ENCODE measurements at places on chromosomes 12 and 14.

GRCh38 chr12:127767656-127768055, 499.3 kb upstream of the TMEM132C start:
- no peak for DNase-seq

GRCh38 chr12:89932954-89933353, 224.3 kb upstream of the ATP2B1 start:
- no peak for DNase-seq

- DNase-seq = no peak
These were observed 172.9 kb downstream of the CACNA1C start for GRCh38 chr12:2225696-2226095.

DNA sequence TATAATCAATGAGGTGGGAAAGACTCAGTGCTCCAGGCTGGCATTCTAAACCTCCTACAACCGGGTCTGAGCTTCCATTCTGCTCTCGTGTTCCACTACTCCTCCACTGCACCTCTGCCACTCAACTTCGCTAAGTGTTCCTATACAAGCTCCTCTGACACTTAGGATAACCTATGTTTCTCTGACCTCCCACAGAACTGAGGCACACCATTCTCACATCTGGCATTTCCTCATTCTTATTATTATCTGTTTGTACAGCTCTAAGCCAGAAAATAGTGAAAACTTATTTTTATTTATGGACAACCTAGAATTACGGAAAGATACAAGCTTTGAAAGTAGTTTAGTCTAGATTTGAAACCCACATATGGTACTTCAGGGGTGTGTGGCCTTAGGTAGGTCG, 127.0 kb downstream of the MED13L start:
- no peak for DNase-seq

DNA sequence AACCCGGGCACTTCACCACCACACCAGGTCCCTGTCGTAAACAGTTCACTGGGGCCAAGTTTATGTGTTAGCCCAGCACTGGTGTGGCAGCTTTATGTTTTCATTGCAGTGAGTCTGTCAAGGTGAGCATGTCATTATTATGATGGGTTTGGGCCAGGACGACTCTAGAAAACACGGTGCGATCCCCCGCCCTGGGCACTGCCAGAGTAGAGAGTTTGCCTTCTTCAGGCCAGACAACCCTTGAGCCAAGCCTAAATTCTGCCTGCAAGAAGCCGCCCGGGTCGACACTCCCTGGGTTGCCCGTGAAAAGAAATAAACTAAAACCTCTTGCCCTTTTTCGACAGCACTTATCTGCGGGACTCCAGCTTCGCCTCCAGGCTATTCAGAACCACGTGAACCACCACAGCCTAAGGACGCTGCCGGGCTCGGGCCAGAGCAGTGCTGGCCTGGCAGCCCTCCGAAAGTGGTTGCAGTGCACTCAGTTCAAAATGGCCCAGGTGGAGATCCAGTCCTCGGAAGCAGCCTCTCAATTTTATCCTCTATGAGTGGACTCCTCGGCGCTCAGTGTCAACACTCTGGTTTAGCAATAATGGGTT, 81.8 kb downstream of the PRIMA1 start:
- DNase-seq = no peak

DNA sequence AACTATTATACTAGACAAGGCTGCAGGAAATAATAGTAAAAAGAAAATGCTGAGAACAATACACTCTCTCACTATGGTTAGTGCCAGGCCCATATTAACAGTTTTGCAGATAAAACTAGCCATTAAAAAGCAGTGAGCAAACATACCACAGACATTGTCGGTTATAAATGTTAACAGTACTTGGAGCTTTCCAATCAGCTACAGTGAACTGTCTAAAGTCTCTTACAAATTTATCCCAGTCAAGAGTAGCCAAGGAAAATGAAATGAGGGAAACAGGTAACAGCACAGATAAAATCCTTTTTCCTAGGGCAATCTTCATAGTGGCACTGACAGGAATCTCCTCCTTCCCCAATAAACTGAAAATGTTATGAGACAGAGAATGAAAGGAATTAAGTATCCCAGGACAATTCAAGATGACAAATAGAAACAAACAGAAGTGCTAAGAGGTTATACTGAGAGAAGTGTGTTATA, 30.8 kb downstream of the PAWR start:
- no peak for DNase-seq

GRCh38 chr12:124744659-124745464, 118.8 kb downstream of the SCARB1 start:
- DNase-seq = no peak

- no peak for DNase-seq
These were observed 6.8 kb upstream of the DCD start for GRCh38 chr12:54654926-54655325.

DNA sequence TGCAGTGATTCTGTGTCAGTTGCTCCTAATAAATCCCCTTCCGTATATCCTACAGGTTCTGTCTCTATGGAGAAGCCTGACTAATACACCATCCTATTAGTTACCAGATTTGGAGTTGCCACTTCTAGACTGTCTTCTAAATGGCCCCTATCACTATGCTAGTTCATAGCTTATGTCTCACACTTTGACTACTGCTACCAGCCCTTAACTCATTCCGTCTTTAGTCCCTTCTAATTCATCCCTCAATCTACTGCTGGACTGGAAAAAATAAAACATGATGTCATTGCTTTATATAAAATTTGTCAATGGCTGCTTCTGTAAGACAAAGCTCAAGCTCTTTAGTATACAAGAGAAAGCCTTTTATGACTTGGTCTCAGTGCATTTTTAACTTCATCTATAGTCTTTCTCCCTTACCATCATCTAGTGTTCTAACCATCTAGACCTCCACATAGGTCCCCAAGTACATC, 99.5 kb downstream of the PPP1R12A start:
- no peak for DNase-seq

DNA sequence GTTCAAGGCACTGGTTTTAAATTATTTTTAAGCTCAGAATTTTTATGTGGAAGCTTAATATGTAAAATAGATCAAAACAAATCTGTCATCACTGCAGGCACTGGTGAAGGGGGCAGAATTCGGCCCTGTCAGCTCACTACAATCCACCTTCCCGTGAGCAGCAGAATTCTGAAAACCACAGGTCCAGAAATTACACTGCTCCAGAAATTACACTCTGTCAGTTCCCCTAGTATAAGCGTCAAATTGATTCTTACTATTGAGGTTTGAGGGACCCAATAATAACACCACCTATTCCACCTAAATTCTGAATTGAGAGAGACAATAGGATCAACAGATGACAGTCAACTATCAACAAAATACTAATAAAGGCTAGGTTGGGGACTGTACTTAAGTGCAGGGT, 245.5 kb downstream of the PHLDA1 start:
- no peak for DNase-seq

DNA sequence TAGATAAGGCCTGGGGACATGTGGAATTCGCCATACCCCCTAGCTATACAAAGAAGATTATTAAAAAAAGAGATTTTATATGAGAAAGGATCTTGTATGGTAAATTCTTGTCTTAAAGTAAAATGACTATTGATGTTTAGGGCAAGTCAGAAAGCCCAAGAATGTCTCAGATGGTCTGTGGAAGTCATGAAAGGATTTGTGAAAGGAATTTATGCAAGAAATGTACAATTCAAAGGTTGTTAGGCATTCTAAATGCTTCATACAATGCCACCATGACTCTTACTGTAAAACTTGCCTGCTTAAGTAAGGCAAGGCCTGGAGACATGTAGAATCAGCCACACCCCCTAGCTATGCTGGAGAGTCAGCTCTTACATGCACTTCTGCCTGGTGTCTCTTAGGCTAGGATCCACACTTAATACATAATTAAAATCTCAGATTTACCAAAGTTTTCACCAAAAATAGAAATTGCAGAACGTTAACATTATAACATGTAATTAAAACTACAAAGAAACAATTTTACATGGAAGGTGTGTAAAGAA, 8.9 kb upstream of the ETNK1 start:
- DNase-seq = no peak

All from CD4-positive, alpha-beta T cell treated with Interleukin-6 for 4 hours (primary cell).